ENCODE measurements at places on chromosomes 13 and 19. TPM values are rescaled to one million over a fixed set of nuclear protein-coding genes. Genes with fewer than 3 reads are reported as not detected.

Gene CDC37
- 148 TPM for total RNA-seq

Gene DPF1
- total RNA-seq = not detected

Gene CERS4
- 3.0 TPM for total RNA-seq

Gene DDX49
- 46.0 TPM for total RNA-seq

Gene C19orf67
- not detected for total RNA-seq

Gene CYP4F12
- 1.4 TPM for total RNA-seq

Gene CDX2
- not detected for total RNA-seq

Gene TRPM4
- 11.4 TPM for total RNA-seq

Gene GPC6
- 0.66 TPM for total RNA-seq

DNA sequence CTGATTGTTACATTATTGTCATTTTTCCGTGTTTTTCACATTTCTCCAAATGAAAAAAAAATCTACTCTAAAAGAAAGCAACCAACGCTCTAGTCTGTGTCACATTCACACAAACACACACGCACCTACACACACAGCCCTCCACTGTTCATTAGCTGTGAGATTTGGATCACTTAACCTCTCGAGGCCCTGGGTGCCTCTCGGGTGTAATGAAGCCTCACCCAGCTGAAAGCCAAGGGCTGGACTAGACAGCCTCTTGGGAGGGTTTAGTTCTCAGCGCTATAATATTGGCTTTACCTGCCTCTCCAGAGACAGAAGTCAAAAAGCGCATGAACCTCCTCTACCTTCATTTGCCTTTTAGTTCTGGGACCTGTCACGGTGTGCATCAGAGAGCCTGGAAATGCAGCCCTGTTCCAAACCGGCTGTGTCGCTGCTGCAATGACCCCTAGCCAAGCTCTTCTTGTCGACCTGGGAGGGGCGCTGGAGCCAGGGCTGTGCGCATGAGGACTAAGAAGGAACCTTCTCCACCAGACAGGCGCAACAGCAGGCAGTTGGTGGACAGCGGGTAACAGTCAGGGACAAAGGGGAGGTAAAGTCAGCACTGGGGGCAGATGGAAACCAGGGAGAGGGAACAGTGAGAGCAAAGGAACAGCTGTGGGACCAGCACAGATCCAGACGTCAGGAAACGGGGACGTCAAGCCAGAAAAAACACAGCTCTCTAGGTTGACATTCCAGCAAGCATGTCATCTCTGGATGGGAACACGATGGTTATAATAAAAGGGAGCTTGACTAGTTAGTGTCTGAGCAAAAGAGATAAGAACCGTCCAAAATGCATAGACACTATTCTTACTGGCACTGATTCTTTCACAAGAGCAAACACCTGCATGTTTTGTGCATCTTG lies 375.9 kb downstream of the EFNB2 start:
- H3K4me1 ChIP-seq = no peaks in the 10 kb centered on the region
- H3K4me3 ChIP-seq = no peak overlapping the region
- DNase-seq = no peak
- no peaks in the 10 kb centered on the region for H3K36me3 ChIP-seq

GRCh38 chr13:78102121-78102677 lies 183.6 kb upstream of the EDNRB start:
- H3K36me3 ChIP-seq = no peaks in the 10 kb centered on the region
- DNase-seq = peak; percentile 11
- no peak overlapping the region for H3K4me3 ChIP-seq
- no peaks in the 10 kb centered on the region for H3K27me3 ChIP-seq
- H3K27ac ChIP-seq = no peak overlapping the region

- no peak overlapping the region for H3K4me3 ChIP-seq
- H3K27ac ChIP-seq = no peak overlapping the region
- peaks cover 90% of the 10 kb centered on the region for H3K27me3 ChIP-seq
- no peaks in the 10 kb centered on the region for H3K36me3 ChIP-seq
- peaks cover 8% of the 10 kb centered on the region for H3K4me1 ChIP-seq
These were observed 5.8 kb upstream of the ONECUT3 start for GRCh38 chr19:1747285-1748114.

DNA sequence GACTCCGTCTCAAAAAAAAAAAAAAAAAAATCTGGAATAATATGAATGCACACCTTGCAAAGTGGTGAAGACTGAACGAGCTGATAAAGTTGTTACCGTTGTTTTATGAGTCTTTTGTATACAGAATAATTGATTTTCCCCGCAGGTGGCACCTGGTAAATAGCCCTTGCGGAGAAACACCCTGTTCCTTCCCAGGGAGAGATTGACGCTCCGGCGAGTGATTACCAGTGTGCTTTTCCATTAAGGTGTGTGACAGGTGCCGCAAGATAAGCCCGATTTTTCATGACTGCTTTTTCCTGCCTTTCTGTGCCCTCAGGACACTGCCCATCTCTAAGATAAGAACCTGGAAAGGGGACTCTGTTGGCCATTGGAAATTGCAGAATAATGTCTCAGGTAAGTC lies 943 bp downstream of the ZNF302 start:
- H3K36me3 ChIP-seq = peaks cover 47% of the 10 kb centered on the region
- no peaks in the 10 kb centered on the region for H3K27me3 ChIP-seq
- peak overlapping the region; percentile 91 for H3K4me3 ChIP-seq
- no peak for DNase-seq
- peak overlapping the region; percentile 92 for H3K27ac ChIP-seq
- peaks cover 48% of the 10 kb centered on the region for H3K4me1 ChIP-seq

GRCh38 chr19:16184665-16185122 lies 516 bp upstream of the FAM32A start:
- H3K4me3 ChIP-seq = peak overlapping the region; percentile 83
- H3K4me1 ChIP-seq = peaks cover 10% of the 10 kb centered on the region
- no peaks in the 10 kb centered on the region for H3K27me3 ChIP-seq
- DNase-seq = no peak
- H3K27ac ChIP-seq = peak overlapping the region; percentile 88

- DNase-seq = no peak
- no peaks in the 10 kb centered on the region for H3K27me3 ChIP-seq
- H3K36me3 ChIP-seq = no peaks in the 10 kb centered on the region
- H3K4me3 ChIP-seq = no peak overlapping the region
- H3K27ac ChIP-seq = no peak overlapping the region
- H3K4me1 ChIP-seq = no peaks in the 10 kb centered on the region
These were observed 22.5 kb downstream of the CAB39L start for GRCh38 chr13:49421391-49421790.

DNA sequence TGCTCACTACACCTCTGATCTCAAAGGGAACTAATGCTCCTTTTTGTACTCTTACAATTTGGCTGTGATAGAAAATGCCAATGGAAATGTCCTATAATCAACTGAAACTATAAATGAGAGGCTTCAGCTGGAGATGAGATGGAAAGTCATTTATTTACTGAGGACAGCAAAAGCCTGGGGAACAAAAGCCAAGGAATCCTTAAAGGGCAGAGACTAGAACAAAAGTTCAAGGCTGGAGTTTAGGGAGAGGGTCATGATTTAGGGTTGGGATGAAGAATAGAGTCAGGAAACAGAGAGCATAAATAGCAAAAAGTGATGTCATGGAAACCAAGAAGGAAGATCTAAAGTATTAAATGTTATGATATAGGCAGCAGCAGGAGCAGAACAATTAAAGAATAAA lies 401.1 kb downstream of the FGF14 start:
- no peaks in the 10 kb centered on the region for H3K36me3 ChIP-seq
- no peaks in the 10 kb centered on the region for H3K4me1 ChIP-seq
- H3K4me3 ChIP-seq = no peak overlapping the region
- no peak for DNase-seq

GRCh38 chr13:43720780-43721397 lies 65.9 kb downstream of the ENOX1 start:
- no peaks in the 10 kb centered on the region for H3K4me1 ChIP-seq
- no peak for DNase-seq
- H3K4me3 ChIP-seq = no peak overlapping the region
- H3K27ac ChIP-seq = no peak overlapping the region
- no peaks in the 10 kb centered on the region for H3K27me3 ChIP-seq

- no peak for DNase-seq
- no peak overlapping the region for H3K27ac ChIP-seq
- no peaks in the 10 kb centered on the region for H3K27me3 ChIP-seq
- H3K4me3 ChIP-seq = no peak overlapping the region
- no peaks in the 10 kb centered on the region for H3K4me1 ChIP-seq
- no peaks in the 10 kb centered on the region for H3K36me3 ChIP-seq
These were observed 583.7 kb downstream of the GPC6 start for GRCh38 chr13:93810264-93810663.

GRCh38 chr13:46860722-46861121 lies 36.1 kb downstream of the HTR2A start:
- H3K4me1 ChIP-seq = no peaks in the 10 kb centered on the region
- no peaks in the 10 kb centered on the region for H3K27me3 ChIP-seq

GRCh38 chr19:41431426-41432386 lies 4.5 kb upstream of the B3GNT8 start:
- no peaks in the 10 kb centered on the region for H3K27me3 ChIP-seq
- peaks cover 23% of the 10 kb centered on the region for H3K4me1 ChIP-seq
- peaks cover 15% of the 10 kb centered on the region for H3K36me3 ChIP-seq
- H3K27ac ChIP-seq = peak overlapping the region; percentile 77

DNA sequence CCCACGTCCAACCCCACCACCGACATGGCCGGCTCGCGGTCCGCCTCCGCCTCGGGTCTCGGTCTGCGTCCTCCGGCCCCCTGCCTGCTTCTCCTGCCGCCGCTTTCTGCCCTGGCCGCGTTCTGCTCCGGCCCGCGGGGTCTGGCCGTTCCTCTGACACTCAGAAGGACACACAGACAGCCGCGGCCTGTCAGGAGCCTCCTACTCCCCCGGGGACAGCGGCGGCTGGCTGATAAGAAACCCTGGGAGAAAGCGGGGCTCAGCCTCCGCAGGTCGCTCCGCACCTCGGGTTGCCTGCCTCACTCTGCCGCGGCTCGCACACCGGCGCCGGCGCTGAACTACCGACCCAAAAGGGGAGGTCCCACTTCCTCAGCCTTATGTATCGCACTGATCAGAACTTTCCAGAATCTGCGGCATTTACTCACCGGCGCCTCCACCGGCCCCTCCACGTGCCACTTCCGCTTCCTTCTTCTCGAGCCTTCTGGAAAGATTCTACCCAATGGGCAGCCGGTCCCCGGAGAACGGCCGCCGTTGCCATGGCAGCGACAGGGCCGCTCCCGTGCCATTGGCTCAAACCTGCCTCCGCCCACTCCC lies at the start of gene HSPH1:
HSPH1 (minus strand) TSS at position 348 of the 594 bp plus-strand sequence; CDS start at position 26, 322 bp downstream.
- peaks cover 42% of the 10 kb centered on the region for H3K4me1 ChIP-seq
- H3K36me3 ChIP-seq = peaks cover 12% of the 10 kb centered on the region
- peak within 1 kb of the TSS; percentile 95 for H3K4me3 ChIP-seq
- peak within 1 kb of the TSS; percentile 98 for H3K27ac ChIP-seq

Measured in gastrocnemius medialis (tissue), 4 donors.